Anterior cingulate cortex (tissue), 58 donors: ENCODE measurements at places on chromosomes 16 and 17.

- no peak for DNase-seq
These were observed 29.4 kb downstream of the TOM1L2 start for GRCh38 chr17:17942846-17943245.

DNA sequence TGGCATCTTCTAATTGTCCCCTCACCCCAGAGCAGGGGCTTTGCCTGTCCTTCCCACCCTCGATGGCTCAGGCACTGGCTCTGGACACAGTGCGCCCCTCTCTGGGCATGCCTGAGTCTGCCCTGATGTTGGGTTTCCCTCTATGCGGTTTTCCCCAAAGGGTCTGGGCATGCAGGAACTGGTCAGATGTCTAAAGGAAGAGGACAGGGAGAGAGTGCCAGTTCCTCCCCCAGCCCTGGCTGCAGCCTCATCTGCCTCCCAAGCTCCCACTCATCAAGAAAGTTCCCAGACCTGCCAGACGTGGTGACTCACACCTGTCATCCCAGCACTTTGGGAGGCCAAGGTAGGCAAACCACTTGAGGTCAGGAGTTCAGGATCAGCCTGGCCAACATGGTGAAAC lies 41.3 kb upstream of the PABPN1L start:
- no peak for DNase-seq

- DNase-seq, result no peak
These were observed 17.3 kb downstream of the SOCS3 start for GRCh38 chr17:78342449-78343186.

- no peak for DNase-seq
These were observed 134.4 kb downstream of the SNX11 start for GRCh38 chr17:48241770-48242497.

- DNase-seq, result no peak
These were observed 45.9 kb upstream of the CHMP6 start for GRCh38 chr17:80945736-80946135.

GRCh38 chr17:73710095-73710592 lies 65.9 kb upstream of the SDK2 start:
- DNase-seq, result peak; percentile 20

DNA sequence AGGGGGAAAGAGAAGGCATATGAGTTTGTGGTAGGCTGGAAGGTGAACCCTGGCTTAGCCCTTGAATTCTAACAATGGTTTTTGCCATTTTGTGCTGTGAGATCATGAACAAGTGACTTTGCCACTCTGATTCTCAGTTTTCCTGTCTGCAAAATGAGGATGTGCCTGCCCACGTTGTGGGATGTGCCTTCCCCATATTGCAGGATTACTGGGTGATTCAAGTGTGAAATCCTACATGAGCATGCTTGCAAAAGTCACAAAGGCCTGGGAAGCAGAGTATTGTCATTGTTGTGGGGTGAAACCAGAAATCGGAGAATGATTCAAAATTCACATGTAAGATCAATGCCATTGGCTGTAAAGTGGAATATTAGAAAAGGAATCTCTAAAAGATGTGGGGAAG lies 28.6 kb upstream of the TVP23A start:
- no peak for DNase-seq

DNA sequence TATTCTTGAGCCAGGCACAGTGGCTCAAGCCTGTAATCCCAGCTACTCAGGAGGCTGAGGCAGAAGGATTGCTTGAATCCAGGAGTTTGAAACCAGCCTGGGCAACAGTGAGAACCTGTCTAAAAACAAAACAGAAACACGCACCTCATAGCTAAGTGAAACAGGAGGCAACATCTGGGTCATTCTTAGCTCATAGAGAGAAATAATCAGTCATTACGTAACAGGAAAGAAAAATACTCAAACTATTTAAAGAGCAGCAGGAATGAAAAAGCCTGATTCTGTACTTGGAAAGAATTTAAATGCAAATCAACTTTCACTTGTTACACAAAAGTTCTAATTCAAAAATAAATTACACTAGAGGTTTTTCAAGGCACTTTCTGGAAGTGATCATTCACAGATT lies 17.2 kb downstream of the CHCT1 start:
- no peak for DNase-seq

DNA sequence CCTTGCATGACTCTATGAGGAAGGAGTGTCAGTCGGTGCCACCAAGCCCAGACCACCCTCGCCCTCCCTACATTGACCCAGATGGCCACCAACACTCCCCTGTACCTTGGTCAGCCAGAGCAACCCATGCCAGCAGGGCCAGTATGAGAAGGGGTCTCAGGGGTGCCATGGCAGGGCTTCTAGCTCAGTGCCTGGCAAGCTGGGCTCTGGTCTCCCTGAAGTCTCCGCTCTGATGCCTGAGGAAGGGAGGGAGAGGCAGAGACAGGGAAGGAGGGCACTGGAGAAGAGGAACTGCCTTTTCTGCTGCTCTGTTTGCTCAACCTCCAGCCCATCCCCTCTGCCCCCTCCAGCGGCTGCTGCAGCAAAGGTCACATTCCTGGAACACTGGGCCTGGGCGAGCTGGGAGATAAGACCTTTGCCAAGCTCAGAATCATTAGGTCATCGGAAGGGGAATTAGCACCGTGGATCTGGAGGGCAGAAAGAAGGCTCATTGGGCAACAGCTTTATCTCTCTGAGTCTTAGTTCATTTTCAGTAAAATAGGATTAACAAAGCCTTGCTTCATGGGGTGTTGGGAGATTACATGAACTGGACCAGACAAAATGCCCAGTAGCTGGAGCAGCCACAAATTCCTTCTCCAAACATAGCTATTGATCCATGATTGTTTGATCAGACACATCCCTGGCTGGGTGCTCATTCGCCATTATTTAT lies at the start of gene VTN:
Gene VTN (minus strand): TSS at position 273 of the 709 bp plus-strand sequence. CDS start 104 bp downstream, at position 169.
- DNase-seq, result no peak

DNA sequence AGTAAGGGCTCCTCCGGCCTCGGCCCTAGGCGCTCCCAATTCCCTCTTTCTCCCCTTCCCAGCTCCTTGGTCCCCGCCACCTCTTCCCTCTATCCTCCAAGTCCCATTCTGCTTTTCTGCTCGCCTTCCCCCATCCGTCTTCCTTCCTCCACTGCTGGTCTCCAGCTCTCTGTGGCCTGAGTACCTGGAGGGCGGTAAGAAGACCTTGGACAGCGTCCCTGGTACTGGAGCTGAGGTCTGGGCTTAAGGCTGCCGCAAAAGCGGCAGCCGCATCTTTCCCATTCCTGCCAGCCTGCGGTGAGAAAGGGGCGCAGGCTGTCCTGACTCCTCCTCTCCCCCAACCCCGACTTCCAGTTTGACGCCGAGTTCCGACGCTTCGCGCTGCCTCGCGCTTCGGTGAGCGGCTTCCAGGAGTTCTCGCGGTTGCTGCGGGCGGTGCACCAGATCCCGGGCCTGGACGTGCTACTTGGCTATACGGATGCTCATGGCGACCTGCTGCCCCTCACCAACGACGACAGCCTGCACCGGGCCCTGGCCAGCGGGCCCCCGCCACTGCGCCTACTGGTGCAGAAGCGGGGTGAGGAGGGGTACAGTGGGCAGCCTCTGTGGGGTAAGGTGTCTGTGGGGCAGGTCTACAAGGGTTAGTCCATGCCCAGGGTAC lies 471 bp downstream of the PARD6A start:
- no peak for DNase-seq

- no peak for DNase-seq
These were observed 98.8 kb upstream of the MED13 start for GRCh38 chr17:62163847-62164246.

DNA sequence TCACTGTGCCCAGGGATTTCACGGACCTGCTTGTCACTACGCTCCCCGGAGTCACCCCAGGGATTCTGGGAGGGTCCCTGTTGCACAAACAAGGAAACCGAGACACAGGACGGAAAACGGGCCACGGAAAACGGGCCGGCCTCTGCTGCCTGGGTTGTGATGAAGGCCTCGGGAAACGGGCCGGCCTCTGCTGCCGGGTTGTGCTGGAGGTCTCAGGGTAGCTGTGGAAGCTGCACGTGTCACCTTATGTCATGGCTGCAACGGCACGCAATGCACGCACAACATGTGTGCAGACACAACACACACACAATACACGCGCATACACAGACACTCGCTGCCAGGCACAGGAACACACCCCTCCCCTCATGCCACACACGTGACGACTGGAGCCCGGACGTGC lies 27.0 kb upstream of the GNG13 start:
- no peak for DNase-seq

DNA sequence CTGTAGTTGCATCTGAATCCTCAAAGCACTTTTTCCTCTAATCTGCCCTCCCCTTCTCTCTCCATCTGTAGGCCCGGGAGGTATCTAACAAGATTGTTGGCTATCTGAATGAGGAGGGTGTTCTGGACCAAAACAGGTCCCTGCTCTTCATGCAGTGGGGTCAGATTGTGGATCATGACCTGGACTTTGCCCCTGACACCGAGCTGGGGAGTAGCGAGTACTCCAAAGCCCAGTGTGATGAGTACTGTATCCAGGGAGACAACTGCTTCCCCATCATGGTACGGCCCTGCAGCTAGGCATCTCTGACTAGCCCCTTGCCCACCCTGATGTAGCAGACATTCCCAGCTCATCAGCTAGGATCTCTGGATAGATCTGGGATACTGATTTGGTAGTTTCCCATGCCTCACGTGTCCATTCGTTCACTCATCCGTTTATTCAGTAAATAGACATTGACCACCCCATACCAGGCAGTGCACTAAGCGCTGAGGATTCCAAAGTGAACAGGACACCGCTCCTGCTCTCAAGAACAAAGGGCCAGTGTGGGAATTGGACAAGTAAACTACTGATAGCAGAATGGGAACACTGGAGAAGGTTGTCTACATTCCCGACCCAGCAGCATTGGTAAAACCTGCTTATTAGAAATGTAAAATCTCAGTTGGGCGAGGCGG lies 12.1 kb downstream of the LPO start:
- DNase-seq, result no peak

DNA sequence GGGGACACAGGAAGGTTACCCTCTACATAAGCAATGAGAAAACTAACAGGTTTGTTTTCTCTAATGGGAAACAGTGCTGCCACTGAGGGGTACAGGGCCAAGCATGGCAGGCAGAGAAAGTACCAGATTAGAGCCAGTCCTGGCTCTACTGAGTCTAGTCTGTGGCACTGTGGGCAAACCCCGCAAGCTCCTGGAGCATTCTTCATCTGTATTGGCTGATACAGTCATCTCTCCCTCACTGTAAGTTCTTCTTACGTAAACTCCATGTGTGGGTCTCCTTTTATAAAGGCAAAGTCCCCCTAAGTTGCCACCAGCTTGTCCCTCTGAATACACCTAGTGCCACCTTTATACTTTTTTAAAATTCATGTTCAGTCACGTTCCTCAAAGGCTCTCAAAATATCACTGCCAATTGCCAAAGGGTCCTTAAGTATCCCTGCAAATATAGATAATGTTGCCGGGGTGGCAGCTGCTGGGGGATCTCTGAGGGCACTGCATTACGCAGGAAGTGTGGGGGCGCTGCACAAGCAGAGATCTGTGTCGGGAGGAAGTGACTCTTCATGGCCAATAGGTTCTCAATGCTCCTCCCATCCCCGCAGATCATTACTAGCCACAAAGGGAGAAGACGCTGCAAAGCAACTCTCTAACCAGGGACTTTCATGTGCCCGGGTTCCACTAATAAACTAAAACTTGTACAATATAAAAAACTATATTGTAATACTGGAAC lies 18.8 kb downstream of the XPO6 start:
- DNase-seq, result no peak

DNA sequence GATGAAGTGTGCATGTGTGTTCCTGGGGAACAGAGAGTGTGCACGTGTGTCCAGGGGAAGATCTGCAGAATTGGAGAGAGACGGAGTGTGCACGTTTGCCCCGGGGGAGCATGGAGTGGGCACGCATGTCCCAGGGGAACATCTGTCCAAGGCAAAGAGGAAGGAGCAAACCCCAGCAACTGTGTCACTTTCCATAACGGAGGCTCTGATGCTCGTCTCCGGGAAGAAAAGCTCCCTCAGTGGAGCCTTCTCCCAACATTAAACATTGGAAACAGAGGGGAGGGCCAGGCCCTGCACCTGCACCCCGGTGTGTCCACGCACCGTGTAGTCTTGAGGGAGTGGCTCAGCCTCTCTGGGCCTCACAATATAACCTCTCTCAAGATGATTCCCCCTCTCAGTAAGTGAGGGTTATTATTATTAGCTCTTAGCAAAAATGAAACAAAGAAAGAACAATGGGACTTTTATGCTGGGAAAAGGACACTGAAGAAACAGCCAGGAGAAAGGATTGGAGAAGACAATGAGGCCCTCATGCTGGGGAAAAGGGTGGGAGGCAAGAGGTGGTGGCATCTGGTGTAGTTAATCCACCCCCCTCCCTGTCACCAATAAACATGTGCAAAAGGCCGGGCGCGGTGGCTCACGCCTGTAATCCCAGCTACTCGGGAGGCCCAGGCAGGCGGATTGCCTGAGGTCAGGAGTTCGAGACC lies 7.6 kb downstream of the RAB40B start:
- DNase-seq, result peak; percentile 84

- no peak for DNase-seq
These were observed 14.3 kb downstream of the MBTD1 start for GRCh38 chr17:51245535-51245934.

DNA sequence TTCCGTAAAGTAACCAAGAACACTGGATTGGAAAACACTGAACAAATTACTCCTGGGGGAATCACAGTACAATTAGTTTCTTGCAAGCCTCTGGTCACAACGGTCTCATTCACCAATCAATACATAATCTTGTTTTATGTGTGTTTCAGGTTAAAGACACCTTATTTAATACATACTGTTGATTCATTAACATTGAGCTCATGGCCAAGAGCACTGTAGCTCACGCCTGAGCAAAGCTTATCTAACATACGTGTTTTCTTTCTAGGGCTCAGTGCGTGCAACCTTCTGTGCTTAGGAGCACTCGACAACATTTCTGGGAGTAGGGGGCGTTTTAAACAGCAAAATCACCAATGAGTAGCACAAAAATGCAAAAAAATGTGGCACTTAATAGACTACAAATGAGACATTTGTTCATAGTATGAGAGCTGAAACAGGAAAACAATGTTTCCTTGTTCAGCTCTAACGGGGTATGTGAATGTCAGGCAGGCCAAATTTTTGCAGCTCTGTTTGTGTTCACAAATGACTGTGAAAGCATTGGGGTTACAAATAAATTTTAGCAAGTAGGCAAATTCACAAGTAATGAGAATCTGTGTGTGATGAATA lies 206.2 kb downstream of the CNTNAP4 start:
- no peak for DNase-seq
